ENCODE measurements at places on chromosomes 5 and 9.

DNA sequence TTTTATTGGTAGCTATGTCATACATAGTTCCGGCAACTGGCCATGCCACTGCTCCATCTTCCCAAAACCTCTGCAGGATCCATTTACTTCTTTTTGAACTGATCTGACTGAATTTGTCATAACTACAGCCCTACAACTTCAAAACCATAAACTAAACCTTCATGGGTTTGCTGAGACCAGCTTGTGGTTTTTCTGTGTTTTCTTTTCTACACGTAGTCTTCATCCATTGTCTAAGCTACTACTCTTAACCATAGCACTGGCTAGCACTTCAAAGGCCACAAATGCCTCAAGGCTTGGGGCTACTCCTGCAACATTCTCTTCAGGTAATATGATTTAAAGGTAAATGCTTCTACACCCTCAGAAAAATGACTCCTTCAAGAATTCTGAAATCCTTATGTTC lies 9.0 kb upstream of the KIF2A start:
- no peak for DNase-seq

- DNase-seq: no peak
Measured at GRCh38 chr5:107147589-107147988, 523.1 kb downstream of the EFNA5 start.

GRCh38 chr9:105329719-105330062 lies 85.2 kb downstream of the SLC44A1 start:
- DNase-seq: no peak

- DNase-seq: no peak
Measured at GRCh38 chr5:129078660-129079059, 15.9 kb upstream of the ISOC1 start.
